ENCODE measurements at places on chromosomes 1 and 21.

DNA sequence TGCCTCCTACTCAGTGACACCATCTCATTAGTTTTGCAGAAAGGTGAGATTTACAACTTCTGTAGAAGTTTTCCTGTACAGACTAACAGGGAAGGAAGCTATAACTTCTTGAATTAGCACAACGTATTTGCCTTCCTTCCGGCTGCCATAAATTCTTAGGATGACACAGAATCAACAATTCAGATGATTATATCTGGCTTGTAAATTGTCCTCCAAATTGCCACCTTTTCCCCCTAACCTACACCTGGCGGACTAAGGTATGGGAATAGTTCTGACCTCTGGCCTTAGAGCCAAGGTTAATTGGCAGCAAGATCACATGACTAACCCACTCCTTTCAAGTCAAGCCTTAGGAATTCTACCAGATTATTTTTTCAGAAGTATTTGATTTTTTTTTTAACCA, 284.3 kb downstream of the LMO4 start:
- no peak for DNase-seq

GRCh38 chr1:181685211-181685610, 201.9 kb downstream of the CACNA1E start:
- DNase-seq = no peak

GRCh38 chr1:152111515-152111968, 3.7 kb downstream of the TCHH start:
- no peak for DNase-seq

DNA sequence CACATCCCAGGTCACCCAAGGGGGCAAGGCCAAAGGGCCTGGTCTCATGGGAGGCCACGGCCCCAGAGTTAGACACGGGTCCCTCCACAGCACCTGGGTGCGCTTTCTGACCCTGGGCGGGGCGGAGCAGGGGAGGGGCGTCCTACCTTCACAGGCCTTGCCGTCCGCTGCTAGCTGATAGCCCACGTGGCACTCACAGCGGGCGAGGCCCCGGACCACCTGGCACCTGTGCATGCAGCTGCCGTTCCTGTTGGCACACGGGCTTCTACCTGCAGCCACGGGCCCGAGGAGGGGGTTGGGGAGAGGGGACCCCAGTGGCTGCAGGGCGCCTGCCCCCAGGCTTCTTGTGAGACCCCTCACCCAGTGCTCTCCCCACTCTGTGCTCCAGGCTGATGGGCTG, 59.9 kb downstream of the ARHGEF16 start:
- no peak for DNase-seq

GRCh38 chr1:94942171-94943128, 15.5 kb upstream of the CNN3 start:
- no peak for DNase-seq

- DNase-seq = no peak
Measured at GRCh38 chr1:109198043-109198695, 15.5 kb upstream of the SARS1 start.

DNA sequence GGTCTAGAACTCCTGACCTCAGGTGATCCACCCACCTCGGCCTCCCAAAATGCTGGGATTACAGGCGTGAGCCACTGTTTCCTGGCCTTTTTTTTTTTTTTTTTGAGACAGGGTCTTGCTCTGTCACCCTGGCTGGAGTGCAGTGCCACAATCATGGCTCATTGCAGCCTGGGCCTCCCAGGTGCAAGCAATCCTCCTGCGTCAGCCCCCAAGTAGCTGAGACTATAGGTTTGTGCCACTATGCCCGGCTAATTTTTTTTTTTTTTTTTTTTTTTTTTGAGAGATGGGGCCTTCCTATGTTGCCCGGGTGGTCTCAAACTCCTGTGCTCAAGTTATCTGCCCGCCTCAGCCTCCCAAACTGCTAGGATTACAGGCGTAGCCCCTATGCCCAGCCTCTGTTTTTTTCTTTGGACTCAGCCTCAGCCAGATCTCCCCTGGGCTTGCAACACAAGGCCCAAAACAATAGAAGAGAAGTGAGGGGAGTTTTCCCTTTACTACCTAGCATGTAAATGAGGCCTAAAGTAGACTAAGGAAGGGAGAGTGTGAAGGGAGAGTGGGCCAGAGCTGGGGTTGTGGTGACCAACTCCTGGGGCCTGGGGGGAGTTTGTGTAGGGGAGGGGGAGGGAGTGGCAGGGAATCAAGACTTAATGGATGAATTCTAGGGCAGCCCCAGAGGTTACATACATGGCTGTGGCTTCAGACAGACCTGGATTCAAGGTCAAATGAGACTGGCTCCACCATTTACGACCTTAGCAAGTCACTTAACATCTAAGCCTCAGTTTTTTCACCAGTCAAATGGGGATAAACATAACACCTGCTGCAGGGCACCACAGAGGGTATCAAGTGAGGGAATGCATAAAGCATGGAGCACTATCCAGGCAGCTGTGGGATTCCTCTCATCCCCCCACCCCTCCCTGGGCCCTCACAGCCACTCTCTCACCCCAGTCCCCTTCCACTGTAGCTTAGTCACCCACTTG, 1.6 kb upstream of the CD52 start:
- DNase-seq = no peak

DNA sequence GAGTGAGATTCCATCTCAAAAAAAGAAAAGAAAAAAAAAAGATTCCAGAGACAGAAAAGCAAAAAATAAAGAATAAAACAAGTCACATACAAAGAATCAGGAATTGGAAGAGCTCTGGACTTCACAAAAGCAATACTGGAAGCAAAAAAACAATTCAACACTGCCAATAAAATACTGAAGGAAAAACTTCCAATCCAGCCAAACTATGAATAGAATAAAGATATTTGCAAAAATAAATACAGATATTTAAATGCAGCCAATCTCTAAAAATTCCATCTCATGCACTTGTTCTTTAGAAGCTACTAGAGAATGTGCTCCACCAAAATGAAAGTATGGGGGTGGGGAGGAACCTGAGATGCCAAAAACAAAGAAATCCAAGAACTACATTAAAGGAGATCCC, 29.4 kb upstream of the RBM34 start:
- no peak for DNase-seq
